ENCODE measurements at places on chromosomes 7 and 10.

GRCh38 chr7:43700059-43700501 lies 29.2 kb downstream of the COA1 start:
- DNase-seq: no peak

DNA sequence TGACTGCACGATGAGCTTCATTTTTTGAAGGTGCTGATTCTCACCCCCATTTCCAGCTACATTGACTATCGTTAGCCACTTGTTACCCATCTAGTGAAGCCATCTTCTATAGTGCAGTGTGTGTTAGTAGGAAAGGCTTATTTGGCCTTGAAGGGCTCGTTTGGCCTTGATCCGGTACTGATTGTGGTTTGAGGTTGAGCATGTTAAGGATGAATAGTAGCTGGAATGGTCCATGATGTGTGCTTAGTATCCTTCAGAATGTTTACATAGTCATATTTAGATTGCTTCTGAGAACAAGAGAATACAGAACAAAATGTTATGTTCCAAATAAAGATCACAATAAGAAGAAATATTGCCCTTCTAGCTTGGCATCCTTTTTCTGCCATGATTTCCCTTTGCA lies 591.5 kb downstream of the AUTS2 start:
- no peak for DNase-seq

DNA sequence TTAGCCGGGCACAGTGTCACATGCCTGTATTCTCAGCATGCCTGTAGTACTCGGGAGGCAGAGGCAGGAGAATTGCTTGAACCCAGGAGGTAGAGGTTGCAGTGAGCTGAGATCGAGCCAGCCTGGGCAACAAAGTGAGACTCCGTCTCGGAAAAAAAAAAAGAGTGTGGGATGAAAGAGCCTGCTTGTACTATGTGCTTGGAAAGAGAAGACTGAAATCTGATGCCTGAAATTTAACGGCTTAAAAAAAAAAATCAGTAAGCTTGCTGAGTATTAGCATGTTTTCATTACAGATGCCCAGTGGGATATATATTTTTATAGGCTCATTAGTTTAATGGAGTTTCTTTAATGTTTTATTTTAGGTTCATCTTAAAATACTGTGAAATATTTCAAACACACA lies 4.2 kb downstream of the NT5C2 start:
- DNase-seq: no peak

- DNase-seq: no peak
Measured at GRCh38 chr7:133550145-133550544, 297.3 kb downstream of the EXOC4 start.

Measured in activated CD4-positive, alpha-beta T cell treated with anti-CD3 and anti-CD28 coated beads, Interleukin-2, amount 50 U/mL, for 24 hours (primary cell).